Endothelial cell (in vitro differentiated cells): ENCODE measurements at places on chromosomes 5 and 9. TPM values are rescaled to one million over a fixed set of nuclear protein-coding genes. Genes with fewer than 3 reads are reported as not detected.

GRCh38 chr5:163379298-163380155 lies 57.9 kb upstream of the CCNG1 start:
- no peak for DNase-seq

GRCh38 chr5:147369742-147370374 lies 135.0 kb downstream of the STK32A start:
- DNase-seq = no peak

Gene SH3TC2
- total RNA-seq = 0.13 TPM

GRCh38 chr9:123615381-123615780 lies 259.4 kb downstream of the CRB2 start:
- DNase-seq = no peak

GRCh38 chr9:120948824-120949223 lies 22.2 kb upstream of the TRAF1 start:
- no peak for DNase-seq

Gene GLDC
- 29.1 TPM for total RNA-seq

- DNase-seq = no peak
Observed at GRCh38 chr5:102762095-102762534, 7.0 kb downstream of the PAM start.

- no peak for DNase-seq
Observed at GRCh38 chr9:9016597-9016996, 1217.0 kb upstream of the DMAC1 start.
